ENCODE measurements at places on chromosomes 1 and 21. TPM values are rescaled to one million over a fixed set of nuclear protein-coding genes. Genes with fewer than 3 reads are reported as not detected.

DNA sequence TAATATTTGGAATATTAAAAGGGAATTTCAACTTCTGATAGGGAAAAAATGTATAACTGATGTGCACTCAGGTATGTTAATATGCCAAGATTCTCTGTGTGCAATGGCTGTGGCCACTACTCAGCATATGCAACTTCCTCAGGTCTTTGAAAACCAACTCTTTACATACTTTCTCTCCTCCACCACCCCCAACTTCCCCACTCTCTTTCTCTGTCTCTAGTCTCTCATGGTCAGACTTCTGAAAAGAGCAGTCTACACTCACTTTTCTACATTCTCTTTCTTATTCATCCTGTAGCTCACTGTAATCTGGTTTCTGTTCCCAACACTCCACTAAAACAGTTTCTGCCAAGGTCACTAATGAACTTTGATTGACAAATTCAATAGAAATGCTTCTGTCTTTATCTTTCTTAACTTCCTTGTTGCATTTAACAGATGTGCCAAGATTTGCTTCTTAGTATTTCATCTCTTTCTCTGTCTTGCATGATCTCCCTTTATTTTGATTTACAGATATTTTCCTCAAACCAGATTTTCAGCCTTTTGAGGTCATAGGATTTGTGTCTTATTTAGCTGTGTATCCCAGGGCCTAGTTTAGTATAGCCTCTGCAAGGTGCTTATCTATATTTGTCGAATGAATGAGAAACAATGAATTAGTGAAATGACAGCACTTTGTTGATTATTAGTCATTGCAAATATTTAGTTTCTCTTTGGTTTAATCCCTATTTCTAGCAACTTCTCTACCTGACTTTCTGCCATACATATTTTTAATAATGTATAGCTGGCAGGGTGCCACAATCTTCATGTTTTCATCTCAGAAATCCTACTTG is 168.9 kb downstream of the LMO4 start:
- no peak for DNase-seq

- no peak for DNase-seq
Measured at GRCh38 chr1:77584884-77585283, 97.6 kb downstream of the ZZZ3 start.

DNA sequence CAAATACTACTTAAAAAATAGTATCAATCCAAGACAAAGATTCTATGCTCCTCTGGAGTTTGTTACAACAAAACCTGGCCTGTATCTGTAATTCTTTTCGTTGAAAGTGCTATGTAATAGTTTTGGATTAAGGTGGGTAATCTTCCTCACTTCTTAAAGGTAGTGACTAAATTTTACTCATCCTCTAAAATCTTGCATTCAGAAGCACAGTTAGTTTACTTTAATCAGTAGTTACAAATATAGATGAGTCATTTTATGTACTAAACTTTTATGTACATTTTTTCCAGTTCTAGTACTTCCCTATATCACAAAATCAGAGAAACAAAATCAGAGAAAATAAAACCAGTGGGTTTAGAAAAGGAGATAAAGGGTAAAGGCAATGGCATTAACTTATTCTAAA is 51.3 kb downstream of the ZNHIT6 start:
- DNase-seq: no peak

GRCh38 chr1:219526074-219526473 is 86.8 kb downstream of the ZC3H11B start:
- DNase-seq: no peak

DNA sequence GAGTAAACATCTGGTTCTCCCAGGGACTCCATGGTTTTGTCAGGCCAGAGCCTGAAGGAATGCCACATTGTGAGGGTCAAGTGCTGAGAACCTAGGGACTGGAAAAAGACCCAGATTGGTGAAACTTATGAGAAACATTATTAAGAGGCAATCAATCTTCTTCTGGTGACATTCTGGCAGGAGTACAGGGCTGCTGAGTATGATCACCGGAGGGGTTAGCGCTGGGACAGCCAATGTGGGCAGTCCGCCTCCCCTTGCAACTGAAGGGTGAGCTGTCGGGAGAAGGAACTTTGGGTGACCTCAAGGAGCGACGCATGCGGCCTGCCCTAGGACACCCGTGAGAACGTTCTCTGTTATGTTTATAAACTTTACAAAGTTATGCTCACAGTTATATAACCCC is 429.0 kb downstream of the LMO4 start:
- peak; percentile 57 for DNase-seq

GRCh38 chr1:99820546-99820945 is 29.6 kb upstream of the AGL start:
- no peak for DNase-seq

DNA sequence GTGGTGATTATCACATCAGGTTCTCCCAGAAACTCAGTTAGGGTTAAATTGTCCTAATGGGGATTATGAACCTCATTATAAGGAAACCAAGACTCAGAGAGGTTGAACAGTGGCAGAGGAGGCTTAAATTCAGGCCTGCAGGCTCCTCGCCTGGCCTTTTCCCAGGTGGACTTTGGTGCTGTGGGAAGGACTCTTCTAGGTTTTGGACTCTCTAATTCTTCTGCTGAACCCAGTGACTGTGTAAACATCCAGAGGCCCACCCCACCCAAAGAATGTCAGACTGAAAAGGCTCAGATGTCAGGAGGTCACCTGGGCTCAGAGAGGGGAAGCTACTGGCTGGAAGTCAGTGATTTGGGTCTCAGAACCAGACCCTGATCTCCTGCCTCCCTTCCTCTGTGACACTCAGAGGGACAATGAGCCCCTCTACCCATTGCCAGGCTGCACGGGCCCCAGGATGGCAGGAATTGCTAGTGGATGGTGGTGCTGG is 2.5 kb downstream of the ZNF362 start:
- DNase-seq: no peak

DNA sequence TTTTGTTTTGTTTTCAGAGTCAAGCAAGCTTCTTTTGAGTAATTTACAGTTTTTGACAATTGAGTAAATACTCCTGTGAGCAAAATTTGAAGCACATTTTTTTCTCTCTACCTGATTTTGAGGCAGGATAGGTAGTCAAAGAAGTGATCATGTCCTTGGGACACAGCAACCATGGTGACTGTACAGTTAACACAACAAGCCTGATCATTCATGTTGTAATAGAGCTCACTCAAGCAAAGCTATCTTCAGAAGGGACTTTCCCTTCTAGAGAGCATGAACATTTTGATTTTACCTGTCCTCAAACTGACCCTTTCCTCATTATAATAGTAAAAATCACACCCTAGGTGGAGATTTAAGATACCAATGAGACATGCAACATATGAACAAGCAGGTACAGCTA is 126.5 kb upstream of the KCNK1 start:
- no peak for DNase-seq

DNA sequence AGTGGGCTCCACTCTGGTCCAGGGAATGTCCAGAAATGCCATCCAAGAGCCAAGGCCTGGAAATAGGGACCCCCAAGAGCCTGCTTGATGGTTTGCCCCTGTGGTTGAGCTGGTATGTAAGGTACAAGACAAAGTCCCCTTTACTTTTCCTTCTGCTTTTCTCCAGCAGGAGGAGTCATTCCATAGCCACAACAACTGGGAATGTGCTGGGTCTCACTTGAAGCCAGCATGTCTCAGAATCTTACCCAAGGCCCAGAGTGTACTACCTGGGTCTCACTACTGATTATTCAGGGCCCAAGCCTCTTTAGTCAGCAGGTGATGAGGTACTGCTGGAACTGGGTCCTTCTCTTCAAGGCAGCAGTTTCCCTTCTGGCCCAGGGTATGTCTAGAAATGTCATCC is 62.1 kb upstream of the CD55 start:
- DNase-seq: peak; percentile 19

DNA sequence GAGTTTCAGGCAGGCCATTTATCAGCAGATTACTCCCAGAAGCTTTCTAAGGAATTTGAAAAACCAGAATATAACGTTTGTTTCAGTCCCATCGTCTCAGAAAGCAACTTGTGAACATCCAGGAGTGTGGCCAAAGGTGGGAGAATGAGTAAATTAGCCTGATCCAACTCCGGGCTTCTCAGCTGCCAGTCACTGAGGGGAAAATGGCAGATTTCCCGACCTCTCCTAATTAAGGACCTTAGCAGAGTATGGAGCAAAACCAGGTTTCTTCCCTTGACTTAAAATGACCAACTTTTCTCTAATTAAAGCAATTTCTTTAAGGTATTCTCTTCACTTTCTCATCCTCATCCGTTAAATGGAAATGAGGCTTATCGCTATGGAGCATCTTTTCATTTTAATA is 1.0 kb downstream of the CORT start:
- no peak for DNase-seq

DNA sequence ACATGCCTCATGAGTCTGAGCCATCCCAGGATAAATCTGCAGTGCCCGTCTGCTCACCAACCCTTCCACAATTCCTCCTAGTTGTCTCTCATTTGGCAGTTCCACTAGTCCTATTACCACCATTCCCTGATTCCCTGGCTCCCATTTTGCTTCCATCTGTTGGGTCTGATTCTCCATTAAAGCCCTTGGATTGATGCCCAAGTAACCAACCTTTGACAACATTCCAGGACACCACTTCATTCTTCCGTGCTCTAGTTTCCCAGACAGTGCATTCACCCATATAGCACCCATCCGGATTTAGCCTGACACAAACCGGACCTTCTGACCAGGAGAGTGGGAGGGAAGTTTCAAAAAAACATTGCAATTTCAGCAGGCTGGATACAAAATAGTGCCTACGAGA is 189.4 kb upstream of the PALMD start:
- peak; percentile 6 for DNase-seq

DNA sequence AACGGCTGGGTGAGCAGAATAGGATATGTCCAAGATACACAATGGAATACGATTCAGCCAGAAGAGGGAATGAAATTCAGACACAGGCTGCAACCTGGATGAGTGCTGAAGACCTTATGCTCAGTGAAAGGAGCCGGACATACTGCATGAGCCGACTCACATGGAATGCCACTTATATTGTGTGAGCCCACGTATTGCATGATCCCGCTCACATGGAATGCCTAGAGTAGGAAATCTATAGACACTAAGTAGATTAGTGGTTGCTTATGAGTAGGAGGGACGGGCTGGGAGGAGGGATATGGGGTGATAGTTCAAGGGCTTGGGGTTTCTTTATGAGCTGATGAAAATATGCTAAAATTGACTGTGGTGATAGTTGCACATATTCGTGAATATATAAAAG is 26.8 kb downstream of the TMPRSS2 start:
- DNase-seq: peak; percentile 80

GRCh38 chr1:118827636-118828035 is 160.5 kb downstream of the TBX15 start:
- no peak for DNase-seq

DNA sequence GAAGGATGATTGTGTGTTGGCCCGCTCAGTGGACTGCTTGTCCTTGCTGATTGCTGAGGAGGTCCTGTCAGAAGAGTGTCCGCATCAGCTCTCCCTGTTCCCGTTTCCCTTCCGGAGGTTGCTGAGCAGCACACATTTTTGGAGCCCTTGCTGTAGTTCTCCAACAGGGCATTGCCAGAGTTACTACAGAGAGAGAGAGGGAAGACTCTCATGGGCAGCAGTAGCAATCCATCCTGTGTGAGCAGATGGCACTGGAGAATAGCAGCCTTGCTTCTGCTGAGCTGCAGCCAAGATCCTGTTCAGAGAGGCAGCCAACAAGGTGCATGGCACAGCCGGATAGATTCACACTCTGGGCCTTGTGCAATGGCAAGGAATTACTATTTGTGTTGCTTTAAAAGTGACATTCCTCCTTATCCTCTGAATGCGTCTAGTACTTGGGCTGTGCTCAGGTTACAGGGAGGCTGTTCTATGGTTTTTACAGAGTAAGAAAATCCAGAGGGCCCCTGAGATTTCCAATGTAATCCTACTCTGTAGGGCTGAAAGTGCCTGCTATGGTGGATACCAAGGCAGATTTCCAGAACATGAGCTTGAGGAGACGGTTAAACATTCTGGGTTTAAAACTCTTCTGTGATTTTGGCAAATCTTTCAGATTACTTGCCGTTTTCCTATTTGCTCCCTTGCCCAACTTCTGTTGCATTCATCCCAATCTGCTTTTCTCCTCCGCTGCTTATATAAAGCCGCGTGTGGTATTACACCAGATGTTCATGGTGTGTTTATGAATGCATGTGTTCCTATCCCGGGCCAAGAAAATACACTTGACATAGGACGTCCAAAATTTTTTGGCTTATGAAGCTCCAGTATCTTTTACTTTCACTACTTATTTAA is 27.4 kb downstream of the AK4 start:
- DNase-seq: peak; percentile 36

- DNase-seq: peak; percentile 66
Measured at GRCh38 chr1:81799939-81800694, 617 bp upstream of the ADGRL2 start.

DNA sequence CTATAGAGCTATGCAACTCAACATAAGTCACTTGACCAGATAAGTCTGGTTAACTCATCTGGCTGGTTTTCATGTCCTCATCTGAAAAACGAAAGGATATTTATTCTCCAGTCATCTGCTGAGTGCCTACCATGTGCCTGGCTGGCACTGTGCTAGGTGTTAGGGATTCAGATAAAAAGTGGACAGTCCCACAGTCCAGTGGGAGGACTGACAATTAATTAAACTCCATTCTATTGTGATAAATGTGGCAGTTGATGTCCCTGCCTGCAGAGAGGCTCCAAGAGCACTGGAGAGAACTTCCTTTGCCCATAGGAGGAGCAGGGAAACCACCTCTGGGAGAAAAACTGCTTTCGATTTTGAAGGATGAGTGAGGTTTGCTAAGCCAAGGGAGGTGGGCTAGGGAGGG is 5.4 kb downstream of the NUAK2 start:
- no peak for DNase-seq

- DNase-seq: no peak
Measured at GRCh38 chr1:160068225-160068624, 1.7 kb downstream of the KCNJ10 start.

Gene UAP1
- 255 TPM for total RNA-seq

Gene MAB21L3
- total RNA-seq: not detected

Gene FAM167B
- 0.18 TPM for total RNA-seq

Gene CHIA
- total RNA-seq: not detected

Gene UBAP2L
- 77.2 TPM for total RNA-seq

Gene SYCP1
- total RNA-seq: not detected

Gene NPPB
- not detected for total RNA-seq

Gene RNU1-2
- under 0.01 TPM for total RNA-seq

Gene MMP23B
- total RNA-seq: 1.1 TPM

Gene PADI2
- not detected for total RNA-seq

Gene PTGFRN
- total RNA-seq: 0.90 TPM

Gene STIL
- total RNA-seq: 17.2 TPM

Gene OR6N1
- not detected for total RNA-seq

Gene RNF223
- not detected for total RNA-seq

Gene INSRR
- not detected for total RNA-seq
